ENCODE measurements at places on chromosomes 4 and X.

GRCh38 chrX:119757646-119757978 is 776 bp upstream of the SOWAHD start:
- DNase-seq: no peak

- DNase-seq: no peak
Measured at GRCh38 chr4:165787516-165788274, 85.3 kb upstream of the TLL1 start.

DNA sequence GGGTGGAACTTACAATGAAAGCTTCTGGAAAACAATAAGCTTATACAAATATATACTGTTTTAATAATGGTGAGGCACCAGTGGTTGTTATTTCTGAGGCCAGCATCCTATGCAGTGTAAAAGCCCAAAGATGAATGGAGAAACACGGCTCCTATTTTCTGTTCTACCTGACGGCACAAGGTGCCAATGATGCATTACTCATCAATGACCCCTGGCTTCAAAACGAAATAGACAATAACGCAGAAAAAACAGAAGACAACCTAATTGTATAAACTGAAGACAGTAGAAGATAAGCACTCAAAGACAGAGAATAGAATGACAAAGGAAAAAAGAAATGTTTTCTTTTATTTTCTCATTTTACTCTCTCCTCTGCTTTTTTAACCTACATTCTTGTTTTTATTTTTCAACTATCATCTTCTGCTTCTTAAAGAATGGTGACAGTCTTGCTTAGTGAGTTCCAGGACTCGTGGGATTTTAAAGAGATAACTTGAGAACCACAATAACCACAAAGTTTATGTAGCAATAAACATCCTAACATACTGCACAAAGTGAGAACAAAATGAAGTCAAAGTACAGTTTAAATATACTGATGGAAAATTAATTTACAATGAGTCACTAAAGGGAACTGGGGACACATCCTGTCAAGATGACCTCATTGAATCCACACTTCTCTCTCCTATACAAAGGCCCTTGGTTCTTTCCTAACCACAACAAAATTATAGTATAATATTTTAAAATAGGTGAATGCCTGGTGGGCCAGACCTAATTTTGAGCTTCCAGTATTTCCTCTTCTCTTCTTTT is 169.8 kb downstream of the BTC start:
- no peak for DNase-seq

DNA sequence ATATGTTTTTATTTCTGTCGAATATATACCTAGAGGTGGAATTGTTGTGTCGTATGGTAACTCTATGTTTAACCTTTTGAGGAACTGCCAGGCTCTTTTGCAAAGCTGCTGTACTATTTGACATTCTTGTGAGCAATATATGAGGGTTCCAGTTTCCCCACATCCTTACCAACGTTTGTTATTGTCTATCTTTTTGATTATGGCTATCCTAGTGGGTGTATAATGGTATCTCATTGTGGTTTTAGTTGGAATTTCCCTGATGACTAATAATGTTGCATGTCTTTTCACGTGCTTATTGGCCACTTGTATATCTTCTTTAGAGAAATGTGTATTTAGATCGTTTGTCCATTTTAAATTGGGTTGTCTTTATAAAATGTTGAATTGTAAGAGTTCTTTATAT is 24.5 kb downstream of the REPS2 start:
- DNase-seq: no peak

DNA sequence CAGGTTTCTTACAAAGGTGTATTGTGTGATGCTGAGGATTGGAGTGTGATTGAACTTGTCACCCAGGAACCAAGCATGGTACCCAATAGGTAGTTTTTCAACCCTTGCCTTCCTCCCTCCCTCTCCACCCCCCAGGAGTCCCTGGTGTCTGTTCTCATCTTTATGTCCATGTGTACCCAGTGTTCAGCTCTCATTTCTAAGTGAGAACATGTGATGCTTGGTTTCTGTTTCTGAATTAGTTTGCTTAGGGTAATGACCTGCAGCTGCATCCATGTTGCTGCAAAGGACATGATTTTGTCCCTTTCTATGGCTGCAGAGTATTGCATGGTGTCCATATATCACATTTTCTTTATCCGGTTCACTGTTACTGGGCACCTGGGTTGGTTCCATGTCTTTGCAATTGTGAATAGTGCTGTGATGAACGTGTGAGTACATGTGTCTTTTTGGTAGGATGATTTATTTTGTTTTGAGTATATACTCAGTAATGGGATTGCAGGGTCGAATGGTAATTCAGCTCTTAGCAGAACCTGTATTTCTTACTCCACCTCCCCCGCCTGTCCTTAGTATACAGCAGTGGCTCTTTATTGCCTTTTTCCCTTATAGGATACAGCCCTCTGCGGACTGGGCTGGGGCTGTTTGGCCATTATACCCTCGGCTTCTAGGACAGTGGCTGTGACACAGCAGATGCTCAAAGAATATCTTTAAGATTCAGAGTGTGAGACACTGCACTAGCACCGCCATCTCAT is 145.4 kb downstream of the PTTG2 start:
- no peak for DNase-seq

GRCh38 chrX:143319526-143319925 is 197.7 kb downstream of the SPANXN3 start:
- no peak for DNase-seq

DNA sequence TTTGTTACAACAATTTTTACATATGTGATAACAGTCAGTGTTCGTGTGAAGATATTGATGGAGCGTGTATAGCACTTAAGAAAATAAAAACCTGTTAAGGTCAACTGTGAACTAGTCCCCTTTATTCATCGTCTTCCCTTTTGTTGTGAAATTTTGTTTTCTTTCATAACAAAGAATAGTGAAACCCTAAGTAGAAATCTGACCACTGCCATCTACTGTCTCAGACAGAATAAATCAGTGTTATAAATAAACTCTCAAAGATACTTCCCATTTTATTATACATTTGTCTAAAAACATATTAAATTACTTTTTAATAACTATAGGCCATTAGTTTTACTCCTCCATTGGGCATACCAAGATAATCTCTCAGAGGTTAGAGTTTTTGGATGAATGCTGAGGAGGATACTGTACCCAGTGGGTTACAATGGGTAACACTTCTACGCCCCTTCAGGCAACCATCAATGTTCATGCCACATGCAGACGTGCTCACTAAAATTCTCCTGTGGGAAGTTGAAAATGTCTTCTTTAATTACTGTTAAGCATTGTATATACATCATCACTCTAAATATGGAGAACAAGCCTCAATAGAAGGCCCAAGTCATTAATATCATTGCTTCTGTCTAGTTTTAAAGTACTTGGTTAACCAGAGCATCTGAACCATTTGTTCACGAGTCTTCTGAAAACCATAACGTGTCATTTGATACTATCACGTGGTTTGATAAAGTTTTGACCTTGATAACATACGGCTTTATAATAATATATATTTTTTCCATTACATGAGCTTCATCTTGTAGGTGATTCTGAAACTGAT is 171.2 kb downstream of the TMA16 start:
- DNase-seq: no peak

DNA sequence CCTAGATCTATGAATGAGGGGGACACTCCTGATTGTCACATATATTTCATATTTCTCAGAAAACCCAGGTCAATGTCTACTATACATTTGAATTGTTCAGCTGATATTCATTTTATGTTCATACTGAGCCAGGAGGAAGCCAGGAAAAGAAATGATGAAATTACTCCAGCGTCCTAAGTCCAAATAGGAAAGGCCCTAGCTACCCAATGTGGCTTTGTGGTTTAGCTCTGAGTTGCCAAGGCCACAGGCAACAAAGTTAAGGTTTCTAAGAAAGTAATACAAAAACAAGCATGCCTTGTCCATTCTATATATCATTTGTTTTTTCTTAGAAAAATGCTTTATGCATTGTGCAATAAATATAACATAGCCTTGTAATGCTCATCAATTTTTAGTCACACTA is 4.5 kb upstream of the CSN2 start:
- no peak for DNase-seq

GRCh38 chr4:159266981-159267868 is 164.3 kb downstream of the RAPGEF2 start:
- no peak for DNase-seq

DNA sequence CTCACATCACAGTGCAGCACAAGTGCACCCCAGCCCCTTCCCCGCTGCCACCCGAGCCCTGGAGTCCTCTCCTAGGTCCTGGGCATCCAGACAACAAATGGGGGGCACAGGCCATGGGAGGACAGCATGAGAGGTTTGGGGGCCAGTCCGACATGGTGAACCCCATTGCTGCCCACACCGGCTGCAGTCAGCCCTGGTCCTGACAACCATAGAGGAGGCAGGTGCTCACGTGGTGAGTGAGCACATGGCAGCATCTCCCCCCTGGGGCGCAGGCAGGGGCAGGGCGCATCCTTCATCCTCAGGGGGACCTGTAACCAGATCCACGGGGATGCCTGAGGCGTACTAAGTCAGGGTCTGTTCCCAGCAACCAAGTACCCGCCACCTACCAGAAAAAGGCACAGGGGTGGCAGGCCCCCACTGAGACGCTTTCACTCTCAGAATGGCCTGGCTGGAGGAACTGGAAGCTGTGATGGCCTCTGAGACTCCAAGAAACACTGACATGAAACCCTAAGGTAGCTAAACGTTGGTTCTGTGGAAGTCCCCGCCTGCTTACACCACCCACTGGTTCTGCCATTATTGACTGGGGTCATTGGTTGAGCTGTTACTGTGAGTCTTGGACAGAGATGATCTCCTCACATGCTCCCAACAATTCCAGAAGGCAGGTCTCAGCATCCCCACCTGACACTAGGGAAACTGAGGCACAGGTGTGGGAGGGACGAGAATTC is 6.5 kb downstream of the ZFYVE28 start:
- DNase-seq: no peak

DNA sequence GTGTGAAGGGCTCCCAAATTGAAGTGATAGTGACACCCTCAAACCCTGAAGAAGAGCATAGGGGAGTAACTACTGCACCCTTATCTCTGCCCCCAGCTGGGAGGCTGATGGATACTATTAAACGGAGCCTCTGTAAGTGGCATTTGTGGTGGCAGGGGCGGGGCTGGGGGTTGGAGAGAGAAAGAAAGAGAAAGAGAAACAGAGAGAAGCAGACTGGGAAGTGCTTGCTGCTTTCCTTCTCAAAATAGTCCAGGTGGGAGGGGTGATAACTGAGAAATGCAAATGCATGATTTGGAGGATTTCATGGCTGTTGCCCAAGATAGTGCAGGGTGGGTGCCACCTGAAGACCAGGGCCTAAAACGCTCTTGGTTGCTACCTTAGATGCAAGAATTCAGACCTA is 253.5 kb upstream of the GATB start:
- no peak for DNase-seq

DNA sequence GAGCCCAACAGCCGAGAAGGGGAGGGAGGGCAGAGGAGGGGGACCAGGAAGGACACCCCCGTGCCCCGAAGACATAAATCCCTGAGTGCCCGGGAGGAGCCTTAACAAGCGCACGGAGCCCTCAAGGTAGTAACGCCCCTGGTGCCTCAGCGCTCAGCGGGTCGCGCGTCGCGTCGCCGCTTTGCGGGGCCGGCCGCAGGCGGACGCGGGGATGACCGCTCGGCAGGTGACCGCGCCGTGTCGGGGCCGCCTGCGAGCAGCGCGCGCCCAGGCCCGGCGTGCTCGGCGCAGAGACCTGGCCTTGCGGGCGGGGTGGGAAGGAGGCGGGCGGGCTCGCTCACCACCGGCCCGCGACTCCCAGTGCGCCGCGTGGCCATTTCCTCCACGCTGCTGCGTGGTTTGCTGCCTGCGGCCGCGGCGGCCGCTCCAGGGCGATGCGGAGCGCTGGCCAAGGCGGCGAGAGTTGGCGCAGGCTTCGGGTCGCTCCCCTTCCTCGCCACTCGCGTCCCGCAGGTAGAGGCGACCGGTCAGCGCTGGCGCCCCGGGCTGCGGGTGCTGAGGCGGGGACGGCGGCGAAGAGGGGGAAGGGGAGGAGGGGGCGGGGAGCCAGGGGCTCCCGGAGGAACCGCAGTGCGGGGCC is 632 bp downstream of the CCSER1 start:
- DNase-seq: no peak

GRCh38 chr4:89492581-89493071 is 185.0 kb upstream of the GPRIN3 start:
- no peak for DNase-seq

- DNase-seq: no peak
Measured at GRCh38 chr4:84378983-84379382, 120.1 kb downstream of the NKX6-1 start.

GRCh38 chrX:72029483-72030411 is 102.0 kb downstream of the RTL5 start:
- no peak for DNase-seq

DNA sequence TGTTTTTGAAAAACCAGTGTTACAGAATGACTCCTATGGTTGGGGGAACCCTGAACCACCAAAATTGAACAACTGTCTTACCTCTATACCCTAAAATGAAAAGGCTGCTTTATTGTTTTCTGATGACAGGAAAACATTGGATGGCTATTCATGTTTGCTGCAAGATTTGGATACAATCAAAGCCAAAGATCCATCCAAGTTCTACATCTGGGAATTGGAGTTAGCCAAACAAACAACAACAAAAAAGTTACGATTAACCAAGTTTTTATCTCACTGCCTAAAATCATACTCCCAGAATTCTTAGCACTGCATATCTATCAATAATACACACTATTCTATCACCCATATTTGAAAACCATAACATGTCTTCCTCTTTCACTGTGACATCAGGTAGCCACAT is 349.7 kb upstream of the SLC7A11 start:
- DNase-seq: no peak

GRCh38 chr4:176789955-176790354 is 2.8 kb downstream of the VEGFC start:
- DNase-seq: no peak

GRCh38 chr4:119490335-119490734 is 138.3 kb downstream of the PDE5A start:
- DNase-seq: no peak

DNA sequence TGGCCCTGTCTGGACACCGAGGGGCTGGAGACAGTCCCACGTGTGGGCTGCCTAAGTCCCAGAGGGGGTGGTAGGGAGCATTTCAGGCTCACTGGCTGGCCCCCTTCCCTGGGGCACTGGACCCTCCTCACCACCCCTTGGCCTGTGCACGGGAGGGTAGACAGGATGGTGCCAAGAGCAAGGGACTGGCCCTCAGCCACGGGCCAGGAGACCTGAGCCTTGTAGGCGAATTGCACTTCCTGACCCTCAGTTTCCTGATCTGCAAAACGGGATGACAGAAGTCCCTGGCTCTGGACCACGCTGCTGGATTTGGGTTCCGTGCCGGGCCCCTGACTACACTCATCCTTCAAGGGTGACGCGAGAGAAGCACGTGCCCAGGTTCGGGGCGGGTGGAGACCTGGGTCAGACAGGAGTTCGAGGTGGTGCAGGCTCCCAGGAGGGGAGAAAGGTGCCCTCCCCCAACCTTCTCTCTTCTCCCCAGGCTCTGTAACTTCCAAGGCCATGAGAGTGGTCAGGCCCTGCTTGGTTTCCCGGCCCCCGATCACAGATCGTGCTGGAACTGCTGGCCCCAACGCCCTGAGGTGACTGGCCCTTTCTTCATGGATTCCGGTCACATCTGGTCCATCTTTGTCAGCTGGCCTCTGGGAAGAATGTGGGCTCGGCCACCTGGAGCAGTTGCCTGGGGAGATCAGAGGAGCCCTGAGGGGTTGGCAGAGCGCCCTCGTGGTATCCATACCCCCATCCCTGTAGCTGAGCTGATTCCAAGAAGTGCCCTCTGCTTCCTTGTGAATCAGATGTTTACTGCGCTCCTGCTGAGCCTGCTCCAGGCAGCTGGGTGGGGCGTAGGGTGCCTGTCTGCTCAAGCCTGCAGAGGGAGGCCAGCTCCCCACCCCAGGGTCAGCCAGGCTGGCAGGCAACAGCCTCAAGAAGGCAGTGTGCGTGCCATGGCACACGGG is 3.3 kb downstream of the SH3BP2 start:
- no peak for DNase-seq
